ENCODE measurements at places on chromosomes 12 and 14.
A peak's percentile ranks its signal among the peaks of the same experiment; 100 is the strongest.

DNA sequence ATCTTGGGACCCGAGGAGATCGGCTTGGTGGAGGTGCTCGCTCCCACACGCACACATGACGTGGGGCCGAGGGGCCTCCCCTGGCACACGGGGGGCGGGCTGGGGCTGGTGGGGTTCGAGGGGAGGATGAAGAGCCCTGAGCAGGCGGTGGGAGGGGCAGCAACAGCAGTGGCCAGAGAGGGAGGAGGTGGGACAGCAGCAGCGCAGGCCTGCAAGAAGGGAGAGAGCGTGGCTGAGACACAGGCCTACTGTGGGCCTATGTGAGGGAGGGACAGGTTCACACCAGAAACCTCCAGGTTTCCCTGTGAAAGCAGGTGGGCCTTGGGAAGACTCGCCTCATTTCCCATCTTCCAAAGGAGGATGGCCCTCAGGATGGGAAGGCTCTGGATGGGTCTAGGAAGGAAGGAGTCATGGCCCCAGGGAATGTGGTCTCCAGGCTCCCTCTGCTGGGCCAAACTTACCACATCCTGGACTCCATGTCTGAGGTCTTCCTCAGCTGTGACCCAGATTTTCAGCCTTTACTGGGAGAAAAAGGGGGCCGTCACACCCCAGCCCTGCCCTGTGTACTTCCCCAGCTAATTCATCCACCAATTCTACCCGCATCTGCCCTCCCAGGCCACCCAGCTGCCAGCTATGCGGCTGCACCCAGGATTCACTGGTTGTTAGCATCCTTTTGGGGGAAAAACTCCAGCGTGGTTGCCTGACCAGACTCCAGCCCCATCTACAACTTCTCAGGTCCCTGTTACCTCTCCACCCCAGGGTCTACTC is 2.8 kb downstream of the PIANP start:
- peak; percentile 17 for DNase-seq

GRCh38 chr12:62922539-62922938 is 12.4 kb downstream of the PPM1H start:
- no peak for DNase-seq

- no peak for DNase-seq
Measured at GRCh38 chr14:81529391-81529790, 4.3 kb downstream of the SEL1L start.

DNA sequence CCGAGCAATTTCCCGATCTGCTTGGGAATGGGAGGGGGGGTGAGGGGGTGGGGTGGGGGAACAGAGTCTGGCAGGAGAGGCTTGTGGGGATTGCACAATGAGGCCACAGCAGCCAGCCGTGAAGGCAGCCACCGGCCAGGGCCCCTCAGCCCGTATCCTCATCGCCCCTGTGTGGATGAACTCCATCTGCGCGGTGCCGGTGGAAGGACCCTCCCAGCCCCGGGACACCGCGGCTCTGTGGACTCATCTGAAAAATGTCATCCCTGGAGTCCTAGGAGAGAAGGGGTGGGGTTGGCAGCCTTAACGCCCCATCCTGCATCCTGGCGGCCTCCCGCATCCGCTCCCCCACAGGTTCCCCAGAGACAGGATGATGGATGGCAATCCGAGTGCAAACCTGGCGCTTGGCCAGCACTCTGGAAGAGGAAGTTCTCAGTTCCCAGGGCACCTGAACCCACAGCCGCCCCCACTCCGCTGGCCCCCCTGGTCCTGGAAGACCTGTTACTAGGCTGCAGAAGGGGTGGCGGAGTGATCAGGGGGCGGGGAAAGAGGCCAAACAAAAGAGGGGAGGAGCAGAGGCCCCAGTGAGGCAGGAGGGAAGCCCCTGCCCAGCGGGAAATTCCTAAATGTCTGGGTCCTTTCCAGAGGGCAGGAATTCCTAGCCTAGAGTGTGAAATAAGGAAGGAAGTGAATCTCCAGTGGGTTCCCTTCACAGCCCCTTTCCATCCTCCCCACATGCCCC is 1.2 kb upstream of the TNFAIP2 start:
- DNase-seq = peak; percentile 97

DNA sequence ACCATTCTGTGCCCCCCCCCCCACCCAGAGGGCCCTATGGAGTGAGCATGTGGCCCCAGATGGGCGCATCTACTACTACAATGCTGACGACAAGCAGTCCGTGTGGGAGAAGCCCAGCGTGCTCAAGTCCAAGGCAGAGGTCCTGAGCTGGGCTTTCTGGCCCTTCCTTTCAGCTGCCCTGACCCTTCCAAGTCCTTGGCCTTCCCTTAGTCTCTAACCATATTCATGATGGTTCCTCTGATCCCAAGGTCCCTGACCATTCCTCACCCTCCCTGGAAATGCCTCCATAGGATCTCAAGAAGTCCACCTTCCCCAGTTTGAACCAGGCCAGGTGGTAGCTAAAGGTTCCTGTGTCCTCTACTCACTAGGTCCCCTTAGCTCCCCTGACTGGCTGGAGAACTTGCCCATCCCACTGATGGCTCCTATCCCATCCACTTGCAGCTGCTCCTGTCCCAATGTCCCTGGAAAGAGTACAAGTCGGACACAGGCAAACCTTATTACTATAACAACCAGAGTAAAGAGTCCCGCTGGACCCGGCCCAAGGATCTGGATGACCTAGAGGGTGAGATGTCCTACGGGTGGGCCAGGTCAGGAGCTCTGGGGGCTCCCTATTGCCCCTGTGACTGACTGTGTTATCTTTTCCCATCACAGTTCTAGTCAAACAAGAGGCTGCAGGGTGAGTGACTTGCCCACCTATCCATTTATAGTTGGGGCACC is 9.8 kb downstream of the PRPF40B start:
- DNase-seq = no peak

DNA sequence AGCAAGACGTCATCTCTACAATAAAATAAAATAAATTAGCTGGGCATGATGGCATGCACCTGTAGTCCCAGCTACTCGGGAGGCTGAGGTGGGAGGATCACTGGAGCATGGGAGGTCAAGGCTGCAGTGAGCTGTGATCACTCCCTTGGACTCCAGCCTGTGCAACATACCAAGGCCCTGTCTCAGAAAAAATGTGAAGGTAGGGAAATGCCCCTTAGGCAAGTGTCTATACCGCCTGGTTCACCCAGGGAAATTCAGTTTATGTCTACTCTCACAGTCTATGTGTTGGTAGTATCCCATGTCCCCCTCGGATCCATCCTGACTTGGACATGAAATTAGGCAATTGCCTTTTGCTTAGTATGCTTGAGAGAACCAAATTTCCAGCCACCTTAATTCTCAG is 88.4 kb upstream of the TMEM132C start:
- no peak for DNase-seq

DNA sequence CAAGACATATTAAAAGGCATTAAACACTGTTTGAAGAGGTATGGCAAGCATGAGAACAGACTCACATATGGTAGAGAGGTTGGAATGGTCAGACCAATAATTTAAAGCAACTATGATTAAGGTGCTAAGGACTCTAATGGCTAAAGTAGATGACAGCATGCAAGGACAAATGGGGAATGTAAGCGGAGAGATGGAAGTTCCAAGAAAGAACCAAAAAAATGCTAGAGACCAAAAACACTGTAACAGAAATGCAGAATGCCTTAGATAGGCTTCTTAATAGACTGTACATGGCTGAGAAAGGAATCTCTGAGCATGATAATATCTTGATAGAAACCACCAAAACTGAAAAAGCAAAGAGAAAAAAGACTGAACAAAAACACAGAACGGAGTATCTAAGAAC is 77.4 kb downstream of the RIN3 start:
- DNase-seq = no peak

- peak; percentile 58 for DNase-seq
Measured at GRCh38 chr14:70641548-70642302, at the start of gene TTC9. Gene TTC9, plus strand, starts transcription at chr14:70641916. Its CDS starts 214 bp downstream, at chr14:70642130.

GRCh38 chr12:83709899-83710298 is 1023.2 kb downstream of the TMTC2 start:
- no peak for DNase-seq

DNA sequence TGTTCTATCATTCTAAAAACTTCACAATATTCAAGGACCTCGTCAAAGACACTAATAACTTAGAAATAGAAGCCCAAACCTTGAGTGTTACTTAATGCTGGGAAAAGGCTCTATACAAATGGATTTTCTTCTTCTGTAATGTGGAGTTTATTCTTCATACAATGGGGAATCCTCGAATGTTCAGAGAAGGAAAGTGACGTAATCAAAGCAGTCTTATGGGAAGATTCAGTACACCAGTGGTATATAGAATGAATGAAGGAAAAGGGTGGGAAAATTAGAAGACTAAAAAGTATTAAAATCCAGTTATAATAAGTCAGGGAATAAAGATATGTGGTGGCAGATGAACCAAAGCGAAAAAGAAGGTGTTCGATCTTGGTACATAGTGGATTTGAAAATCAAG is 106.5 kb downstream of the PLCZ1 start:
- DNase-seq = no peak

DNA sequence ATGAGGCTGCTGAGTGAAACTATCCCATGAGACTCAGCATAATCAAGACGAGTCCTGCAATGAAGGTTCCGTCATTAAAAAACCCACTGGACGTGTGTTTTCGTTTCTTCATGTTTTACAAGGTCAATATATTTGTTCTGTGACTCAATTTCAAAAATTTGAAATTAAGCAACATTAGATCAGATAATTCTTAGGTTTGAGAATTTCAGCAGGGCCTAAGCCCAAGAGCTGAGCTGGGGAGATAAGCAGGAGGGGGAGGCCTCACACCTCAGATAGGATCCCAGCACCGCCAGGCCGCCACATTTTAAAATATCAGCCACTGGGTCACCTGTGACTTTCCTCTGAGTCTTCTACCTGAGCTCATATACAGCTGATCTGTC is 13.3 kb downstream of the STX2 start:
- no peak for DNase-seq

DNA sequence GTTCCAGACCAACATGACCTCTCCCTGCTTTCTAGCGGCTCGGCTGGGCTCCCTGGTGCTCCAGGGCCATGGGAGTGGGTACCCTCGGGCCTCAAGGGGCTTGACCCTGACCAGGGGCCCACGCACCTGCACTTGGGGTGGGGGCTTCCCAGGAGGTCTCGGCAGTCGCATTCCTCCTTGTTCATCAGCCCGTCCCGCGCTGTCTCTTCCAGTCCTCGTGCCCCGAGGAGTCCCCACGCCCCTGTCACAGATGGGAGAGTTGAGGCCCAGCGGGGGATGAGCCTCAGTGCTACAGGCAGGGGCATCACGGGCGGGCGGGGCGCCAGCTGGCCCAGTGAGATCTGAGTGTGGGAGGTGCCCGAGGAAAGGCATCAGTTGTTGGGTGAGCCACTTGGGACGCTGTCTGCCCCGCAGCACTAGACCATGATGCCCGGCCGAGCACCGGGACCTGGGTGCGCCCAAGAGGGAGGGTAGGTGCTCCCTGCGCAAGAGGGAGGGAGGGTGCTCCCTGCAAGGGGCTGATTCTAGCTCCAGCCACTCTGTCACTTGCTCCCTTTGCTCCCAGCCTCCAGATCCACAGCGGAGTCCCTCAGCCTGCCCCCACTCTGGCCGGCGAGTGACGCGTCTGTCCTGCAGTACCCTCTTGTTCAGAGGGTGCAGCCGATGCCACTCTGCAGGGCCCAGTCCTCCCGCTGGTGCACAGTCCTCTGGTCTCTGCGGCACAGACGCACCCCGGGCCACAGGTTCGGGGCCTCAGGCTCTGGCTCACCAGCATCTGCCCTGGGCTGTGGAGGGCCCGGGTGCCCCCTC is 23.8 kb downstream of the MMP17 start:
- no peak for DNase-seq

DNA sequence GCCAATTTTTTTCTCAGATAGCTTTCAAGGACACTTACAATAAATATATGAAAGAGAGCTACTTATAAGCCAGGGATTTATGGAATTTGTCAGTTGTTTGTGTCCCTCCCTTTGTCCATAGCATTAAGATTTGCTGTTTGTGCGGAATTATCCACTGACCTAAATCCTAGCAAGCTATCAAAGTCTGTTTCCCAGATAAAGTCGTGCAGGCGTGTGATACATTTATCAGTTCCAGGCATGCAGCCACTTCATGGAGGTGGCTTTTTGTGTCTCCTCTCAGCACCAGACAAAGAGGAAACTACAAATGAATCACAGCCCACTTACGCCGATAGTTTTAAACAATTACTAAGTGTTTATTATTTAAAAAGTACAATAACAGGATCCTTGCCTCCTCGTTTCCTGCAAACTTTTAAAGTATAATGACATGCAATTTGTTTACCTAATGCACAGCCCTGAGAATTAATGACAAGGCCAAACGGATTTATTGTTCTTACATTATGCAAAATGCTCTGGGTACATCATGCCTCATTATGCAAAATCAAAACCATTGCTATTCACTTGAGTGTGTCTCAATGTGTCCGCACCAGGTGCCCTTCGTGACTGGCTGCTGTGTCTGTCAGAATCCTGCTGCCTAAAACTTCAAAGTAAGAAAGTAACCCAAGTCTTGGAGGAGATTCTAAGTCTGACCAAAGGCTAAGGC is 423.2 kb downstream of the GLT1D1 start:
- peak; percentile 14 for DNase-seq

All from NCI-H345 (cell line).